ENCODE measurements at places on chromosomes 13 and 19. TPM values are rescaled to one million over a fixed set of nuclear protein-coding genes. Genes with fewer than 3 reads are reported as not detected.

Gene MISP
- not detected for total RNA-seq

Gene RELB
- 6.7 TPM for total RNA-seq

Gene ESD
- 149 TPM for total RNA-seq

Gene APOC4
- total RNA-seq = not detected

Gene ACP7
- 0.27 TPM for total RNA-seq

Gene IL11
- total RNA-seq = not detected

Gene NRTN
- not detected for total RNA-seq

Gene ZNF471
- 2.1 TPM for total RNA-seq

Gene KLHL1
- not detected for total RNA-seq

Gene PABPC3
- total RNA-seq = 0.22 TPM

Gene ZNF540
- 0.40 TPM for total RNA-seq

Gene CYP2A6
- not detected for total RNA-seq

Gene ACP5
- not detected for total RNA-seq

Gene RYR1
- under 0.01 TPM for total RNA-seq

Gene ZNF229
- 12.8 TPM for total RNA-seq

Gene FGF9
- total RNA-seq = not detected

Gene PTBP1
- 200 TPM for total RNA-seq

Gene OR1I1
- total RNA-seq = not detected

Gene SPACA4
- not detected for total RNA-seq

Gene CERS1
- 1.9 TPM for total RNA-seq

Gene FKRP
- total RNA-seq = 18.2 TPM

Gene CEACAM8
- not detected for total RNA-seq

Gene CEACAM4
- not detected for total RNA-seq

Gene POSTN
- total RNA-seq = 18.7 TPM
